ENCODE measurements at places on chromosomes 3 and 15.

GRCh38 chr15:82966671-82967071 is 14.2 kb upstream of the HOMER2 start:
- no peak for DNase-seq

DNA sequence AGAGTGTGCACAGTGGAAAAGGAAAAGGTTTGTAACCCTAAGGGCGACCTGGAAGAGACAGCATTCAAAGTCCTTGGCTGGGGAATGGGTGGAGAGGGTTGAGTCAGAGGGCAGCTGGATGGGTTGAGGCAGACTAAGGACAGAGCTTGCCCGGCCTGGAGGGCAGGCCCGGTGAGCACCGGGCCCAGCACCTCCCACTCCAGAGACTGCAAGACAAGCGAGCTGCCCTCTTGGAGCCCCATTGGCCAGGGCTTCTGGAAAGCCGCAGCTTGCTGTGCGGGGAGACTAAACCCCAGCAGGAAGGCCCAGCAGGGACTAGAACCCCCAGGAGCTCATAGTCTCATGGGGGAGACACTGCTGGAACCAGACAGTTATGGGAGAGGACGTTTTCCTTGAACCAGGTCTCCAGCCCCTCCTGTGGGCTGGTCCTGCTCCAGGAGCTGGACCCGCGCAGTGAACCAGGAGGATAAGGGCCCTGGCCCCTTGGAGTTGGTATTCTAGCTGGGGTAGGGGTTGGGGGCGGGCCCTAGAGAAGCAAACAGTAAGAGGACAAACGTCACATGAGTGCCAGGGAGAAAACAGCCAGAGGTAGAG is 59.1 kb downstream of the RGMA start:
- DNase-seq = no peak

GRCh38 chr3:39573392-39573791 is 105.9 kb downstream of the MOBP start:
- DNase-seq = no peak

DNA sequence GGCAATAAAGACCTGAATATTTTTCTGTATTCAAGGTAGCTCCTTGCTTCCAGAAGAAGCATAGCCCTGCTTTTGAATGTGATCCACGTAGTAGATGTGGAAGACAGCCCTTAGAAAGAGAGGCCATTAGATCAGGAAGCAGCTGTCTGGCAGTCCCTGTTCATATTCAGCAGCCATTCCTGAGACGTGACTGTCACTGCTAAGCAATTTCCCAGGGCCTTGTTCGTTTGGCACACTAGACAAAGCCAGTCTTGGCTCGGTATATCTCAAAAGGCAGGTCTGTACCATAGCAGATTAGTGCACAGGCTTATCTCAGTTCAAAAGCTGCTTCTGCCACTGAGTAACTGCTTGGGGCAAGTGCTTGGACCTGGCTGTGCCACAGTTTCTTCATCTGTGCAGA is 287.8 kb upstream of the MCTP2 start:
- no peak for DNase-seq

GRCh38 chr3:132399054-132399929 is 18.0 kb upstream of the DNAJC13 start:
- DNase-seq = no peak

GRCh38 chr15:70058642-70059360 is 38.9 kb downstream of the TLE3 start:
- no peak for DNase-seq

DNA sequence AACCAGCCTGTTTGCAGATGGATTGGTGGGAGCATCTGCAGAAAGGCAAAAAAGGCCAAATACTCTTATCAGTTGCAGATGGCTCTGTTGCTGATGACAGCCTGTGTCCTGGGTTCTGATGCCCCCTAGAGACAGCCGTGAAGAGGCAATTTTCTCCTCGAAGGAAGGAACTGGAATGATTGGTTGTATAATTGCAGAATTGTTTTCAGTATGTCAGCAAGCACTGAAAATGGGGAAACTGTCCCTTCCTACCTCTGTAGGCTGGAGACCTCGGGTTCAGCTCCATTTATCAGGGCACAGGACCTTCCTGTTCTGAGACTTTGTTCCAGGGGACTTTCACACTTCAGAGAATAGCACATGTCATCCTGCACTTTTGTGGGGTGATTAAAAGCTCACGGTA is 103.0 kb downstream of the PGPEP1L start:
- no peak for DNase-seq

- DNase-seq = no peak
Measured at GRCh38 chr15:89379818-89380217, 45.2 kb upstream of the POLG start.

DNA sequence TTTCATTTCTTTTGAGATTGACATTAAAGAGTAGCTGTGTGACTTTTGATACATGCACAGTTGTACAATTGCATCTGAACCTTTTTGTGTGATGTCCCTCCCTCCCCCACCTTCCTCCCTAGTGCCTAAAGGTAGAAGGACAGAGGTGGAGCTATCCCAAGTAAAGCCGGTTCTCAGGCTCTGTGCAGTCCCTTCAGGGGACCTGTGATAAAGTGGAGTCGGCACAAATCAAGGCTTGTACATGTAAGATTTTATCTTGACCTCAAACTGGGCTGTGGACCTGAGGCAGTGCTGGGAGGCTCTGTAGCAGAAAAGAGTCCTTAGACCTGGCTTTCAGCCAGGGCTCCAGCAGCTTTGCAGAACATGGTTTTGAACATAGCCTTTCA is 55.5 kb upstream of the CMTM7 start:
- no peak for DNase-seq

DNA sequence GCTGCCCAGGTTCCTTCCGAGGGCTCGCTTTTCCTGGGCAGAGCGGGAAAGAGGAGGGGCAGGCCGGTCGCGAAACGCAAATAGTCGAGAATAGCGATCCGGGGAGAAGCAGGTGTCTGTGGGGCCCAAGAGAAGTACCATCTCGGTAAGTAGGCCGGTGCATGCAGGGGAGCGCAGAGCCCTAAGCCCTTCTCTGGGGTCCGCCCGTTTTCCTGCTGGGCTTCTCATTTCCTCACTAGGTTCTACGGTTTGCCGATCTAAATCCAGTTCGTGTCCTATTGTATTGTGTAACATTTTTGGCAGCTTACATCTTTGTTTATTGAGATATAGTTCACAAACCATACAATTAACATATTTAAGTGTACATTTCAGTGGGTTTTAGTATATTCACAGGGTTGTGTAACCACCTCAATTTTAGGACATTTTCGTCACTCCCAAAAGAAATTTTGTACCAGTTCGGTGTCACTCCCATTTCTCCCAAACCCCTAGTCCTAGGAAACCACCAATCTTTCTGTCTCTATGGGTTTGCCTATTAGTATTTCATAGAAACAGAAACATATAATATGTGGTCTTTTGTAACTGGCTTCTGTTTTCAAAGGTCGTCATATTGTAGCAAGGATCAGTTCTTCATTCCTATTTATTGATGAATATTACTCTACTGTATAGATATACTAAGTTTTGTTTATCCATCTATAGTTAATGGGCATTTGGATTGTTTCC is 6.8 kb upstream of the TRIM69 start:
- DNase-seq = no peak

- no peak for DNase-seq
Measured at GRCh38 chr15:63246691-63247469, 30.5 kb upstream of the APH1B start.

DNA sequence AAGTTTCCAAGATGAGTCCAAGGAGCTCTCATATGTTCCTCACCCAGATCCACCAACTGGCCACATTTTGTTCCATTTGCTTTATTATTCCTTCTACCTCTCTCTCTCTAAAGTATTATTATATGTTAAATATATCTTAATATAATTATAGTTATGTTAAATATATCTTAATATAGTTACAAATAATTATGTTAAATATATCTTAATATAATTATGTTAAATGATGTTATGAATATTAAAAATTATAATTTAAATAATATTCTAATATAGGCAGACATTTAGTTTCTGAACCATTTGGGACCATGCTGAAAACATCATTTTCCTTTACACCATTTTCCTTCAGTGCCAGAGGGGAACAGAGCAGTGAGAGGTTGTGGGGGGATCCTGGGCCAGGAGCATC is 50.0 kb upstream of the MEX3B start:
- DNase-seq = no peak

DNA sequence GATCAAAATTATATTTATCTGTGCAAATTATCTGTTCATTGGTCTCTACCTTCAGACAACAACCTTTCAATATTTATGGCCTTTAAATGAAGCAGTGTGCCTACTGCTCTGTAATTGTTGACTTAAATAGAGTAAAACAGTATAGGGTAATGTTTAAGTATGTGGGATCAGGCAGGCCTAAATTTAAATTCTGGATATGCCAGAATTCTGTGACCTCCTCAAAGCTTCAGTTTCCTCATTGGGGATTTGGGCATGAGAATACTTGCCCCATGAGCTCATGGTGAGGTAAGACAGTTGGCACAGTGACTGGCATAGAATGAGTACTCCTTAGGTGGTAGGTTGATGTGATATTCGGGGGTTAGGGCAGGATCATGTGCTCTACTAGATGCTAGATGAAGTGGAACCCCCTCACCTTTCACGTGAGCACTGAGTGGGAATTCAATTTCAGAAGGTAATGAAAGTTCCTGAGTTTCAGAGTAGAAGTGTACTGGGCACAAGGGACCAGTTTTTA is 14.9 kb downstream of the ARL8B start:
- no peak for DNase-seq

- DNase-seq = no peak
Measured at GRCh38 chr3:144165482-144165881, 193.9 kb downstream of the DIPK2A start.

DNA sequence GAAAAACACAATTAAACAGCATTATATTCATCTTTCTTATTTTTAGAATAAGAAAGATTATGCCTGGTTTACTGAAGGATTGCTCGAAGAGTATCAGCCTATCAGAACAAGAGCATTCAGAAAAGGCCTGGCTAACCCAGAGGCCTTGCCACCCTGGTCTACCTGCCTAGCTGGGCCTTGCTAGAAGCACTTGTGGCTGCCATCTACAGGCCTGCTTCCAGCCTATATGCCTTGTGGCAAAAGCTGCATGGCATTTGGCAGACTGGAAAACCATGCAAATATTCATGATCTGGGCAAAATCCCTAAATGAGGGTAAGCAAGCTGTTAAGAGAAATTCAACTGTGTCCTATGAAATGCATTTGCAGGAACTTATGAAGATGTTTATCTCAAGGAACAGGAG is 9.3 kb upstream of the ATP13A4 start:
- no peak for DNase-seq

DNA sequence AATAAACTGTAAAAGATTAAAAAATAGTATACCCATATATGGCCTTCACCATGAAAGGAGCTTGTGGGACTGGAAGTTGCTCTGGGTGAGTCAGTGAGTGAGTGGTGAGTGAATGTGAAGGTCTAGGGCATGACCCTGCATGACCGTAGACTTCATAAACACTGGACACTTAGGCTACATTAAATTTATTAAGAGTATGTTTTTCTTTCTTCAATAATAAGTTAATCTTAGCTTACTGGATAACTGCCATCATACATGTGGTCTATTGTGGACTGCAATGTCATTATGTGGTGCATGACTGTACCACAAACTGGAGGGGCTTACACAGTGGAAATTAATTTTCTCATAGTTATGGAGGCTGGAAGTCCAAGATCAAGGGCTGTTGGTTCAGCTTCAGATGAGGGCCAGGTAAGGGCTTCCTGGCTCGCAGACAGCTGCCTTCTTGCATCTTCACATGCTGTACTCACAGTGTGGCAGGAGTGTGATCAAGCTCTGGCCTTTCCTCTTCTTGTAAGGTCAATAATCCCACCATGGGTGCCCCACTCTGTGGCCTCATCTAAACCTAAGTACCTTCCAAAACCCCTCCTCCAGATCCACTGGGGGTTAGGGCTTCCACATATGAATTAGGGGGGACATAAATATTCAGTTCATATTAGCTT is 40.8 kb upstream of the PRR23E start:
- DNase-seq = no peak

GRCh38 chr3:127012091-127012490 is 29.2 kb downstream of the PLXNA1 start:
- no peak for DNase-seq
